ENCODE measurements at places on chromosomes 3 and 15.

- DNase-seq = no peak
Observed at GRCh38 chr3:73827204-73827603, 202.5 kb upstream of the PDZRN3 start.

- no peak for DNase-seq
Observed at GRCh38 chr15:82942691-82943090, 9.8 kb downstream of the HOMER2 start.

DNA sequence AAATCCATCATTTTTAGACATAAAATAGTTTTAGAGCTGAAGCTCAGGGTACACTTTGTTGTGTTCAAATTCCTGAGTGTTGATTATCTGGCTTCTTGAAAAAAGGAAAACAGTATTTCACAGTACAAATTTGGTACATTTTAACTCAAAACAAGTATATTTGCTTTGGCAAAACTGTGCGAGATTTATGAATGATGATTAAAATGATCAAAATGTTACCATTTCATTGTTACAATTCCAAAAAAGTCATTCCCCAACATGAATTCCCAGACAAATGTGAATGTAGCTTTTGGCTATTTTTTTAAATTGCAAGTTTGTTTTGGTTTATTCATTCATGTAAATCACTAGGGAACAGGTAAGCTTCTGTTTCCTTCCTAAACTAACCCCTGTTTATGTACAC is 347.4 kb upstream of the DCBLD2 start:
- no peak for DNase-seq

DNA sequence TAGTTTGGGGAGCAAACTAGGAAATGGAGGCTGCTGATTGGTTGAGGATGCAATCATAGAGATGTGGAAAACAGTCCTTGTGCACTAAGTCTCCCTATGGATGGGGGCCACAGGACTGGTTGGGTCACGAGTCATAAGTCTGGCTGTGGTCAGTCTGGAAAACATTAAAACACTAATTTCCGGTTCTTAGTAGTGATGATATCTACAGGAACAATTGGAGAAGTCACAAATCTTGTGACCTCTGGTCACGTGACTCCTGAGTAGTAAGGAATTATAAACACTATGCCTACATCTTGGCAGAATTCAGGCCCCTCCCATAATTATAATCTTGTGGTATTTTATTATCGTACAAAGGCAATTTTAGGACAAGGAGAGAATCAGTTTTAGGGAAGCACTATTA is 317.3 kb upstream of the ARPP21 start:
- no peak for DNase-seq

- DNase-seq = no peak
Observed at GRCh38 chr3:101532783-101533602, 20.0 kb upstream of the SENP7 start.

GRCh38 chr15:99704444-99704838 is 28.8 kb downstream of the LYSMD4 start:
- DNase-seq = no peak

DNA sequence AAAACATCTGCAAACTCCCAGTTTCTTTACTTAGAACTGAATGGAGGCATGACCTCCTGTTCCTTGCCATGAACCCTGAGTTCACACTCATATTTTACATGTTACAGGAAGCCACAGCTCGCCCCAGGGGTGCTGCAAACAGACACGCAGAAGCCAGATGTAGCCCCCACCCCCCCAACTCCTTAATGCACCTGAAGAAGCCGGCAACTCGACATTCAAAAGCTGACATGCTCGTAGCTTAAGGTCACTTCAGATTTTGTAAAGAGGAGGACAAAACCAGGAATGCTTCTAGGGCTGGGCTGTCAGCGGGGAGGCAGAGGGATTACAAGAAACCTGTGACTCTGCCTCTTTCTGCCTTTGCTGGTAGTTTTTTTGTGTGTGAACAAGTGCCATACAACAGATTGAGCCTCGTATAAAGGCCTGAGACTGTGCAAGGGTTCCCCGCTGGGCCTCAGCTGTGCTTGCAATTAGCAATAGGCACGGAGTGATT is 42.0 kb upstream of the FEZF2 start:
- no peak for DNase-seq

DNA sequence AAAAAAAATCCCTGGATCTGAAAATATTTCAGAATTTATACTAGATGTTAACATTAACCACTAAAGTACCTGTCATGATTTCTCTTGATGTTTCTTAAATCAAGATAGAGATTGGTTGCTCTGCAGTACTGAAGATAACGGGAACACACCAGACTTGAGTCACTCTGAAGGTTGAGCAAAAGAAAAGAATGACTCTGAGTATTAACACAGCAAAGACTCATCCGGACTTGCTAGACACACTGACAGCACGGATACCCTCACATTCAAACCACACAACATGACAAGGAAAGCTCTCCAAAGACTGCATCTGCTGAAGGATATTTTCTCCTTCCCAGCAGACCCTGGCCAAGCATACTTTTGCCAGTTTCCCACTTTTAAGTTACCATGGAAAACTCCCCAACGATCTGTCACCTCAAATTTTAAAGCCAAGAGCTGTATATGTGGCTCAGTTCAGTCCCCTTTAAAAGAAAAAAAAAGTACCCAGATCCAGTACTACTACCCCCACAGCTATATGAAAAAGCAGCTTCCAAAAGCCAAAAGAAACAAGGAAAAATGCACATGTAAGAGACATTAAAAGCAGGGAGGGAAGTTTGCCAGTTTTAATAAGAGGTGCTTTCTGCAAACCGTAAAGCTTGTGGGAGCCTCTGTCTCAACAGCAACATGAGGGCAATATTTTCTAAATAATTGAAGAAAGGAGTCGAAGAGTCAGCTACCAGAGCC is 8.3 kb downstream of the EOGT start:
- DNase-seq = no peak

DNA sequence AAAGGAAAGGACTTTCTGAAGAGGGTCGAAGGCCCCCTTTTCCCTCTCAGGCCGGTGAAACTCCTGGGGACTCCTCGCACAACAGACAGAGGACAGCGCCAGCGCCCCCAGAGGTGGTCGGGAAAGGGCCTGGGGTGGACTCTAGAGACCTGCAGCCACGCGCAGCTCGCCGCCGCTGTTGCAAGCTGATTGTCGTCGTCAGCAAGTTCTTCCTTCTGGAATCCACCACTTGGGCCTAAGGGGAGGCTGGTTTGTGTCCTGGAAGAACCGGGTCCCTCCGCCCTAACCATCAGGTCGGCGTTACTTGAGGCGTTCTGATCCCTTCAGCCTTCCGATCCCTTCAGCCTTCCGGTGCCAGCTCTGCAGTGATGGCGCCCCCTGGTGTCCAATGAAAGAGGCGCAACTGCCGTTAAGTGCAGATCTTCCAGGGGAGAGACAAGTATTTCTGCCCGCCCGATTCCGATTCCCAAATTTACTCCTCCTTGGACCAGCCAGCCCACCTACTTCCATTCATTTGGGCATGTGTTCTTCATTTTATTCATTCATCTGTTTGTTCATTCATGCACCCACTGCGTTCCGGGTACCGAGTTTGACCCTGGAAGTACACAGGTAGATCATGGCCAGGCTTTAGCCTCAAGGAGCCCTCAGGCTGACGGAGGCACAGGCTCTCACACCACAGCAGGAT is 77.2 kb upstream of the SLC6A11 start:
- DNase-seq = peak; percentile 63

DNA sequence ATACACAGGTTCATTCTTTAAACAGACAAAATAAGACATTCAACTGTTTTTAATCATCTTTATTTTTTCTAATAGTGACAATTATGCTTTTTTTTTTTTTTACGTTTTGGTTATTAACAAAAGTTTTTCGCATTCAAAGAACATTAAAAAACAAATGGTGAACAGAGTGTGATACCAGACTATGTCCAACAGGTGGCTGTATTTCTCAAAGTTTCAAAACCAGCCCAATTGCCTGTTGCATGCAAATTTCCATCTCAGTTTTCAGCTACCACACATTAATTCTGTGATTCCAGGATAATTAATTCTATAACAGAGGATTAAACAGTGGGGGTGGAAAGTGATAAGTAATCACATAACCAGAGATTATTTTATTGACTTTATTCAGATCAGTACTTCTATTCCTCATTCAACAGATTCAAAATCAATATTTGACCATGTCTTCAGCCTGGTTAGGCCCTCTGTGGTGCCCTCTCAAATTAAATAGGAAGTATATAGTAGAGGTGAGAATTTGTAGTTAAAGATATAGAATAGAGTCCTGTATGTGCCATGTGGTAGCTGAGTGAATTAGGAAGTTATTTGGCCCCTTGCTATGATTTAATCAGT is 122.2 kb upstream of the DCBLD2 start:
- no peak for DNase-seq

DNA sequence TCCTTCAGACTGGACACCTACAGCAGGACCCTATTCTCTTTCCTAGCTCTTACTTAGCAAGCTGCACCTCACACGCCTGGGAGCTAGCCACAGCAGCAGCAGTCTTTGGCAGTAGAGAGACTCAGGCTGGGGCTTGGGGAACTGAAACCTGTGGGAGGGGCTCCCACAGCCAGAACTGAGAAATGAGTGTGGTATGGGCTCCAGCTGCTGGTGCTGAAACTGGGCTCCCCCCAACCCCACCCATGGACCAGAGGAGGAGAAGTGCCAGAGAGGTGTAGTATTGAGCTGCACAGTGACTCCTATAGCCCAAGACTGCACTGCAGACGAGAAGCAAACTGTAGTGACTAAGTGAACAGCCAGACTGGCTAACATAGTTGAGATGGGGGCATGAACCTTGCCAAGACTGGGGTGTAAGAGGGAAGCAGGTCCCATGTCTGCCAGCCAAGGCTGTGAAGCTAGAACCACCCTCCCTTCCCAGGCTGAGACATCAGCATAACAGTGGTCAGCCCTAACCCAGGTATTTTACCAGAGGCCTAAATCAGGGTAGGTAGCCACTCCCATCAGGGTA is 62.5 kb downstream of the MYO5A start:
- peak; percentile 29 for DNase-seq

- no peak for DNase-seq
Observed at GRCh38 chr15:87300146-87300545, 956.4 kb downstream of the NTRK3 start.

- DNase-seq = no peak
Observed at GRCh38 chr3:102195198-102195948, 239.4 kb upstream of the ZPLD1 start.

DNA sequence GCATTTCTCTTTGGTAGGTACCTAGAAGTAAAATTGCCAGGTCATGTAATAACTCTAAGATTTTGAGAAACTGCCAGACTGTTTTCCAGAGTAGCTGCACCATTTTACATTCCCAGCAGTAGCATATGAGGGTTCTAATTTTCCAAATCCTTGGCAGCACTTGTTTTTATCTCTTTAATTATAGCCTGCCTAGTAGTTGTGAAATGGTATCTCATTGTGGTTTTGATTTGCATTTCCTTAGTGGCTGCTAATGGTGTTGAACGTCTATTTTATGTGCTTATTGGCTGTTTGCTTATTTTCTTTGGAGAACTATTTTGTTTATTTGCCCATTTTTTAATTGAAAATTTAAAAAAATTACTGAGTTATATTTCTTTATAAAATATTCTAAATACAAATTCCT is 117.9 kb downstream of the TCF12 start:
- no peak for DNase-seq

DNA sequence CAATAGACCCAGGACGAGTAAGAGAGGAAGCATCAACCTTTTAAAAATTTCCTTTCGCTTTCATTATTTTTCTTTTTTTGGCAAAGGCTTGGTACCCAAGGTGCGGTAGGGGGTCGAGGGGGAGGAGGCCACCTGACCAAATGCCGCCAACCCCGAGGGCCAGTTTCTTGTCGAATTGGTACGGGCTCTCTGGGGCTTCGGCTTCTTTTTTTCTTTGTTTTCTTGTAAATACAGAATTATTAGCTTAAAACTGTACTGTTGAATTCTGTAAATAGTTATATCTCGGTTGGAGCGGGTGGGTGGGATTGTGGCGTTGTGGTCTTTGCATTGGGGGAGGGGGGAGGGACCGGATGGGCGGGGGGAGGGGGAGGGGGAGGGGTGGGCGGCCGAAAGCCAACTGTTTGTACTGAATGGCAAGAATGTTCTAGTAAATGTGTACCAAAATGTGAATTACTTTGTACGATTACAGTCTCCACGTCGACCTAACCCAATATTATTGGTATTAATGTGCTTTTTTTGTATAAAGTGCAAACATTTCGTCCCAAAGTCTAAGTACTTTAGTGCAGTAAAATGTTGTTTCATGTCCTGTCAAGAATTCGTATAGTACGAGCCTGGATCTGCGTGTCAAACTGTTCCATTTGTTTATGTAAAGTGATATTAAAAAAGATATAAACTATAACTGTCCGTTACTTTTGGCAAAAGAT is 4.7 kb downstream of the ZIC1 start:
- DNase-seq = no peak

DNA sequence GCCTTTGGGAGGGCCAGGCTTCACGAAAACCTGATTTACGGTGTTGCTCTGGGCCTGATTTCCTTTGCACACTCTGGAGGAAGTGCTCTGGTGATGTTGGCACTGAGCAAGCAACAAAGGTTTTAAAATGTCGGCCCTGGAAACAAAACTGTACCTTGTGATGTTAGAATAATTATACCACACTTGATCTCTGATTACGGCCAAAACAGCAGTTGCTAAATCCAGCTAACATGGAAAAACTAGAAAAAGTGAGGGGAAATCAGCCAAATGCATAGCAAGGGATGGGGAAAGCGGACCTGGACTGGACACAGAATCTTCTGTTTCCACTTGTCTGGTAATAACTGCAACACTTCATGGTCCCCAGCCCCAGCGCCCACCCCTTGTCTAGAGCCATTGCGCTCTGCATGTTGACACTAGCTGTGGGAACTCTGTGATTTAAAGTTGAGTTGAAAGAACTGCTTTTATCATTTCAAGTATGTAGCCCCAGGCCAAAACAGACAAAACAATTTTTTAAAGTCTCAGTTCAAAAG is 120.1 kb downstream of the VGLL4 start:
- no peak for DNase-seq

DNA sequence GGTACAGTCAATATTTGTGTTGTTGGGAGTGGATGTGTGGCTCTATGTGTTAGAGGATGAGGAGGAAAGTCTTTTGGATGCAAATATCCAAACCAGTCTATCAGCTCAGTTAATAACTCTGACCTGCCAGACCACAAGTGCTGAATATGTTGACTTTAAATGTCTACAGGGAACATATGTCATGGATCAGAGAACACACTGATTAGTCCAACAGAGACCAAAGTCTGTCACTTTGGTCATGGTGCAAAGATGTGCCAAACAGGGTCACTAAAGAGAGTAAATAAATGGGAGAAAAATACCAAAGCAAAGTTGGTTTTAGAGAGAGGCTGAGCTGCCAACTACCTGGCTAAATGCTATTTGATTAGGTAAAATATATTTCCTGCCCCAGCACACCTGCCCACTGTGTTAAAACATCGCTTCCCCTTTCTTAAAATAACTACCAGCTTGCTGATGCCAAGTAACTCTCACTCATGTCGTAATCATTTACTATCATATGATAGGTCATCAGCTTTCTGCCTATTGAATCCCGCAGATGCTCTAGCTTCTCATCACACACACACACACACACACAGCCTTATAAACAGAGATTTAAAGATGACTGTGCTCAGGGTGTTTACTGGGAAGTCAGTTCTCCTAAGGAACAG is 173.3 kb downstream of the PDZRN3 start:
- DNase-seq = no peak

GRCh38 chr15:101133181-101133460 is 118.7 kb downstream of the CHSY1 start:
- DNase-seq = no peak

- no peak for DNase-seq
Observed at GRCh38 chr3:120652281-120652680, 29.8 kb downstream of the HGD start.

- DNase-seq = no peak
Observed at GRCh38 chr3:6249679-6250078, 611.2 kb upstream of the GRM7 start.

- DNase-seq = peak; percentile 36
Observed at GRCh38 chr15:78177447-78177873, 28.3 kb downstream of the IDH3A start.

GRCh38 chr3:113222451-113223086 is 11.2 kb downstream of the BOC start:
- DNase-seq = no peak

Data from stimulated activated CD8-positive, alpha-beta memory T cell treated with anti-CD3 and anti-CD28 coated beads, Interleukin-2, amount 100 ng/mL, for 48 hours (primary cell).